ENCODE measurements at places on chromosomes 1 and 21.

DNA sequence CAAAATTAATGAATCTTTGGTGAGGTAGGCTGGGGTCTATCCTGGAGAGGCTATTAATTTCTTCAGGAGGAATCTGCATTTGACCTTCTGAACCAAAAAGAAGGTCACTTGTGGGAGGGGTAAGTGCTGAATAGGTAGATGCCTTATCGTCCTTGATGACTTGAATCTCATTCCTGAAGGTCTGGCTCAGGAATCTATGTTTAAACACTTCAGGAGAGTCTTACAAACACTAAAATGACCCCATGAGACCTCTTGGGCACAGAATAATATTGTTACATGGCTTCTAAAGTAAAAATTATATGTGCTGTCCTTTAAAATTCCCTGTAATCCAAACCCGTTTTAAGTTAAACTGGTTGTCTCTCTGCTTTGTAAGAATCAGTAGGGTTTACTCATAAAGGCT is 55.0 kb upstream of the FGGY start:
- no peak for DNase-seq

DNA sequence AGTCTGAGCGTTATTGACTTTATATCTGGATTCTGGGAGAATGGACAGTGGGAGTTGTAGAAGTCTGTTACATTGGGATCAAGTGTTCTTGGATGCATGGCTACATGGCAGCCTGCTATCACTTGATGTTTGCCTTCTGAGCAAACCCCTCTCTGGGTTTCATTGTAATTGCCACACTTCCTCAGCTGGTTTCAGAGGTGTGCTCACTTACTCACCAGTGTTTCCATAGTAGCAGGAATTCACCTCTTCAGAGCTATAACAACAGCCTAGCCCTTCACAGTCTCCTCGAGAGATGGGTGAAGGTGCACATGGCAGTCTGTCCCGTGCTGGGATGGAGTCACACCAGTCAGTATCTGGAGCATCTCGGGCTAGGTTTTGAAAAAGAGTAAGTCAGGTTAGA is 2.6 kb downstream of the ZP4 start:
- no peak for DNase-seq

DNA sequence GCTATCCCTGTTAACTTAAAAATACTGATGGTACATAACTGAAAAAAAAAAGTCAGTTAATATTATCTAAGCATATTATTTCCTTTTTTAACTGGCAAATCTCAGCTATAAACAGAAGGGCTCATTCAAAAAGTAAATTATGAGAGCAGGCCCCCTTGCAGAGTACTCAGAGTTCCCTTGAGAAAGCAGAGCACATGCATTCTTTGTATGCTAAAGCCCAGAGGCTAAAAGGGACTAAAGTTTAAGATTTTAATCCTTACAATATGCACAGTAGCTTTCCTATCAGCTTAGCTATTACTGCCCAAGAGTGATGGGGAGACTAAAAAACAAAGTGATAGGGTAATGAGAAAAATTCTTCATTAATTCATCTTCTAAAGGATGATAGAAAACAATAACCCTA is 18.5 kb downstream of the SLC16A1 start:
- no peak for DNase-seq

- peak; percentile 88 for DNase-seq
These were observed 85.6 kb downstream of the CD58 start for GRCh38 chr1:116485071-116485735.

DNA sequence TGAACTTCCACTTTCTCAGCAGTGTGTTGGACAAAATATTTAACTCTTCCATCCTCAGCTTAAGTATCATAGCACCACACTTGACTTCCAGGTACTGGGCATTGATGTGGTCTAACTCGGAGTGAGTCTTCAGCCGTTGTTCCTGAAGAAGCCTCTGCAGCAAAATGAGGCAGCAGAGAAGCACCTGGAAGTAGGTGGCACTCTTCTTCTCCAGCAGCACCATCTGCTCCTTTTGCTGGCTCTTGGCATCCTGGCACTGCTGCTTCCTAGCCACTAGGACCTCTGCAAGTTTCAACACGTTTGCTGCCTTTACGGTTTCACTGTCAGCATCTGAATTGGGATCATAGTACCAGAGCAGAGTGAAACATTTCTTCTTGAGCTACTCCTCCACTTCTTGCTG is 162.5 kb upstream of the GORAB start:
- DNase-seq, result no peak

GRCh38 chr1:175118375-175119367 is 51.0 kb downstream of the TNN start:
- DNase-seq, result no peak

DNA sequence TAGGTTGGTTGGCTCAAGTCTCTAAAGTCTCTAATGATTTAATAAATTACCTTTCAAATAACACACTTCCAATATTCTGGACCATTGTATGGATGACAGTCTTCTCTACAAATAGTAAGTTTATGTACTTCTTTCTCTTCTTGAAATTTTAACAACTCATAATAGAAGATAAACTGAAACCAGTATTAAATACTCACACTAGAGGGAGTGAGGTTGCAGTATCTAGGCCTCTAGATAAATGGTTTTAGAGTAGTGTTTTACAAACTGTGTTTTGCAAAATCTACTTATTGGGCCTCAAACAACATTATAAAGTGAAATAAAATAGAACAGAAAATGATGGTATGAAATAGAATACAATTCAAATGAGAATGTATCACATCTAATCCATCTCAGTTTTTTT is 479.9 kb upstream of the BRINP3 start:
- no peak for DNase-seq

DNA sequence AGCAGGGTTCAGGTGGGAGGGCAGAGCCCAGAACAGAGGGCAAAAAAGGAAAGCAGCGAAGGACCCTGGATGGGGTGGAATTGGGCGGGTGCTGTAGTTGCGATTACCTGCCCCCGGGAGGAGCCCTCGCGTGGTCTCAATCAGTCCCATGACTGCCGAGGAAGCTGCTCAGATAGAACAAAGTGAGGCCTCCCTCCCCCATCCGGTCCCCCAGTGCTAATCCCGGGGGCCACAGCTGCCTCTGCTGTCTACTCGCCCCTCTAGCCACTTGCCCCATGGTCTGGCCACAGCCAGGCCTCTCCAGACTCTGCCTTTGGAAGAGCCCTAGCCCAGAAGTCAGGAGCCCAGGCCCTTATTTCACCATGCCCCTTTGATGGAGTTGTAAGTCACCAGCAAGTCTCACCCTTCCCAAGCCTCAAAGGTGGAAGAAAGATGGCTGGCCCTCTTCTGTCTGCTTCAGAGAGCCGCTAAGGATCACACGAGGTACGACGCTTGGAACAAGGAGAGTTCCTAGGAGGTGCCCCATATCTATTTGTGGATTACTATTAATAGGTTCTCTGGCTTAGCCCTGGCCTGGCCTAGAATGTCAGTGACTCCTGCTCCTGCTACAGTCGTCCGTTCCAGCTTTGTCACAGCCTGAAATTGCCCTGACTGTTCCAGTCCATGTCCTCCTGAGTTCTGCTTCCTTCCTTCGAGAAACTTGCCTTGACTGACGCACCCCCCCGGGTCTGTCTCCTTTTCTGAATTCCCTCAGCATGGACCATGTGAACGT is 16.4 kb downstream of the ECHDC2 start:
- no peak for DNase-seq

GRCh38 chr1:111576547-111576946 is 43.0 kb upstream of the RAP1A start:
- DNase-seq, result no peak

DNA sequence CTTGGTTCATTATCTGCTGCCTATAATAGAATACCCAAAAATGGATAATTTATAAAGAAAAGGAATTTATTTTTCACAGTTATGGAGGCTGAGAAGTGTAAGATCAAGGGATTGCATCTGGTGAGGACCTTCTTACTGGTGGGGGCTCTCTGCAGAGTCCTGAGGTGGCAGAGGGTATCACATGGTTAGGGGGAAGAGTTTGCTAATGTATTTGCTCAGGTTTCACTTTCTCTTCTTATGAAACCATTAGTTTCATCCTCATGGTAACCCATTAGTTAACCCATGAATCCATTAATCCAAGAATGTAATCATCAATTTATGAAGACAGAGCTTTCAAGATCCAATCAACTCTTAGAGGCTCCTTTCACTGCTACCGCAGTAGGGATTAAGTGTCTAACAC is 120.6 kb downstream of the DNM3 start:
- no peak for DNase-seq

DNA sequence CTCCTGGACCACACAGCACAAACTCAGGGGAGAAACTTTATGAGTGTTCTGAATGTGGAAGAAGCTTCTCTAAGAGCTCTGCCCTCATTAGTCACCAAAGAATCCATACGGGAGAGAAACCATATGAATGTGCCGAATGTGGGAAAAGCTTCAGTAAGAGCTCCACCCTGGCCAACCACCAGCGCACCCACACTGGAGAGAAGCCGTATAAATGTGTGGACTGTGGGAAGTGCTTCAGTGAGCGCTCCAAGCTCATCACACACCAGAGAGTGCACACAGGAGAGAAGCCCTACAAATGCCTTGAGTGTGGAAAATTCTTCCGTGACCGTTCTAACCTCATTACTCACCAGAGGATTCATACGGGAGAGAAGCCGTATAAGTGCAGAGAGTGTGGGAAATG is 22.5 kb downstream of the ZSCAN20 start:
- no peak for DNase-seq

DNA sequence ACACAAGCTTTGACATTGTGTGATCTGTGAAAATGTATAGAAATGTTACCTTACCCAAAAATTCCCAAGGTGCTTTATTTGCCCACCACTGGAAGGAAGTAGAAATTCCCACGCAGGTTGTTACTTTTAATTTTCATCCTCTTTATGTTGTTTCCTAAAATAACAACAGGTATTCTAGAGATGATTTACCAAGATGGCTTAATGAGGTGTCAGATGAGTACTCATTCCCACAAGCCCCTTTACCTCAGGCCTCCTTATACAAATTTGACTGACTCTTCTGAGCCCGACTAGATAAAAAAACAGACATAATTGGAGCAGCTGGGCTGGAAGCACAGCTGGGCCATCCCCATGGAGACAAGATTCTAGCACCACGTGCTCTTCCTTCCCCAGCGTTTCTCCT is 114.6 kb downstream of the LIPI start:
- no peak for DNase-seq

GRCh38 chr1:54407404-54408146 is 1.4 kb upstream of the SSBP3 start:
- DNase-seq, result peak; percentile 89

GRCh38 chr21:29018540-29018939 is 609 bp downstream of the RWDD2B start:
- DNase-seq, result no peak

DNA sequence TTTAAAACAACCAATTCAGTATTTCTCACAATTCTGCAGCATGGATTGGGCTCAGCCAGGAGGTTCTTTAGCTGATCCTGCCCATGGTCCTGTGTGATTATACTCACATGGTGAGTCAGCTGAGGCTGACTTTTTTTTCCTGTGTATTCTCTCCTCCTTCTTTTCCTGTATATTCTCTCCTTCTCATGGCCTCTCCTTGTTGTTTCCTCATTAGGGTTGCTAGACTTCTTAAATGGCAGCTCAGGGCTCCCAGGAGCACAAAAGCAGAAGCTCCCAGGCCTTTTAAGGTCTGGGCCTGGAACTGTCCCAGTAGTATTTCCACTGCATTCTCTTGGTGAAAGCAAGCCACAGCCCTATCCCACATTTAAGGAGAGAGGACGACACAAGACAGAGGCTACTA is 26.8 kb downstream of the VANGL1 start:
- no peak for DNase-seq

- no peak for DNase-seq
These were observed 64.6 kb downstream of the LHX8 start for GRCh38 chr1:75198761-75199160.

DNA sequence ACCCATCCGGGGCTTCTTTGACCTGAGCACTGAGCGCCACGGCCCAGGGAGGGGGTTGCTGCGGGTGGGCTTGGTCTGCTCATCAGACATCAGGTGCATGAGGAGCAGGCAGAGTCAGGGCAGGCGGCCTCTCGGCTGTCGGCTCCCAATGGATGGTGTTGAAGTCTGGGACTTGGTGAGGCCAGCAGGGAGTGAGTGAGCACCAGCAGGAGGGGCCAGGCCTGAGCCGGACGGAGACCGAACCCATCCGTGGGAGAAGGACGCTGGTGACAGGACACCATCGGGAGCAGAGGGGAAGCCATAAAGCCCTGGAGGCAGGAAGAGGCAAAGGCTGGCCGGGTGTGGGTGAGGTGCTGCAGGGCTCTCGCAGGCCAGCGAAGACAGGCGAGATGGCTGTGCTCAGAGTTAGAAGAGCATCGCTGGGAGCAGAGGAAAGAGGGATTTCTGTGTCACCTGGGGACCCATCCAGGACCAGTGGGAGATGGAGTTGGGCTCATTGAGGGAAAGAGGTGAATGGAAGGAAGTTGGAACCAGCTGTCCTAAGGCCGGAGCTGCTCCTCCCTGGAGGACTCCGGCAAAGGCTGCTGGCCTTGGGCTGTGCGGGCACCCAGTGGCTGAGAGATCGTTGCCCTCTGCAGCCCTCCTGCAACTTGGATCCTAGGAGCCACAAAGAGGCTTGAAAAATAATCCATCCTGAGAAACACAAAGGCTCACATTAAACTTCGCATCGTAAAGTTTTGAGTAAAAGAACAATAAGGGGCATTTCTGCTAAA is 49.9 kb downstream of the PDE9A start:
- no peak for DNase-seq

DNA sequence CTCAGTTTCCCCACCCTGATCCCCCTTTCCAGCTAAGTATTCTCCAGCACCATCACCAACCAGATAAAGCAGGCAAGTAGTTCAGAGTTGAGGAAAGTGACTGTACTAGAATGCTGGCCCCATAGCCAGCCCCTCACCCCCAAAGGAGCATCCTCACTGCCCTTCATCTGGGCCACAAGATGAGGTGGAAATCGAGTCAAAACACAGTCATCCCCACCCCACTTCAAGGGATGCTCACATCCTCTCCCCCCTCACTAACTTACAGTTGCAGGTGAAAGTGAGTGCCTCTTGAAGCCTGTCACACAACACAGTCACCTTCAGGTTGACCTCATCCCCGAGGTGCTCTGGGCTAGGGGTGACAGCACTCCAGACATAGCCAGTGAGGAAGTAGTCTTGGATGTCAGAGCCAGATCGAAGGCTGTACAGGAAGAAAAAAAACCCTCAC is 30.4 kb downstream of the PIK3C2B start:
- no peak for DNase-seq

DNA sequence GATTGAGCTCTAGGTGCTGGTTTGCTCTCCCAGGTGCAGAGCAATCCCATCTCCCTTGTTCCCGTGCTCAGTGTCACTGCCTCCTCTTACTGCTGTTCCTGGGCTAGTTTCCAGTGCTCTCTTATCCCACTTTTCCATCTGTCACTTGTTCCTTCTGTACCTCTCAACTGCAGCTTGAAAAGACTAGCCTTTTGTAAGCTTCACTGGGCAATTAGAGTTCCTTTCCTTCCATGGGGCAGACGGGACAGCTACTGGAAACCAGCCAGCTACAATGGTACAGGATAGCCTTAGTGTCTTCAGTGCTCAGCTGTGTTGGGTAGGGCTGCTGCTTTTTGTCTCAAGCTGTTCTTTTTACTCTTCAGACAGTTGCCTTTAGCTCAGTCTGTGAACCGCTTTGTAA is 31.6 kb downstream of the AGT start:
- no peak for DNase-seq

GRCh38 chr1:25782608-25783201 is 17.3 kb upstream of the SELENON start:
- DNase-seq, result no peak

All from putamen (tissue), 1 donor.